ENCODE measurements at places on chromosomes 2 and 18.
A peak's percentile ranks its signal among the peaks of the same experiment; 100 is the strongest.

GRCh38 chr2:2823061-2823753 lies 492.1 kb upstream of the MYT1L start:
- peak; percentile 17 for DNase-seq

DNA sequence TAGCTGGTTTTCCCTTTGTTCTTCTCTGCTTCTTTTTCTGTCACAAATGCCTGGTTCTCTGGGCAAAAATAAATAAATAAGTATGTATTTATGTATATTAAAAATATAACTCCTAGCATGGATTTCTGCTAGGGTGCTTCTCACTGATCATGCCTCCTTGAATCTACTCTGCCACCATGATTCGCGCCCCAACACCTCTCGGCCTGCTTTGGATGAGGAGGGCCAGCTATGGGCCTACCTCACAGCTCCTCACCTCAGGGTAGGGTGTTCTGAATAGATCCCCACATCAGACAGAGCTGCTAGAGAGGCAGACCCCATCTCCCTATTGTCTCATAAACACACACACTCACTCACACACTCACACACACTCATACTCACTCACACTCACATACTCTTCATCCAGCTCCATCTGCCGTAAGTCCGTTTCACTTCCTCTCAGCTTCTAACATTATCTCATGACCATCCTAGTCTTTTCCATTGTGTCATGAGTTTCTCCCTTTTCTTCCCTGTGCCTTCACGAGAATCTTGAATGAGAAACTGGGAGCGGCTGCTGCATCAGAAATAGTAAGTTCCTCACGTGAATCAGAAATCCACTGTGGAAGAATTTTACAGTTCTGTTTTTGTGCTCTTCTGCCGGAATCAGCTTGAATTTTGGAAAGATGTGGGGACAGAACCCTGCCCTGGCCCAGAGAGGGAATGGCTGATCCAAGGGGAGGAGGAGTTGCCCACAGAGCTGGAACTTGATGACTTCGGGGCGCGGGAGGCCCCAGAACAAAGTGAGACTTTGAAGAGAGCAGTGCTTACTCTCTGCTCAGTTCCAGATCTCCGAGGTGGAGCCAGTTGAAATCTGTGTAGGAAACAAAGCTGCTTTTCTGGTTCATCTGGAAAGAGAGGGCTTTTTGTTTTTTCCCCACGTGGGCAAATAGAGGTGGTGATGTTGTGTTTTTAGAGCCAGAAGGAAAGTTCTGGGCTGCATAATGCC lies 20.9 kb downstream of the ANXA4 start:
- no peak for DNase-seq

GRCh38 chr2:86028766-86029381 lies 76.8 kb downstream of the POLR1A start:
- no peak for DNase-seq

- no peak for DNase-seq
Measured at GRCh38 chr2:167415068-167415467, 526.8 kb downstream of the XIRP2 start.

- DNase-seq, result no peak
Measured at GRCh38 chr2:40034198-40034597, 255.1 kb upstream of the THUMPD2 start.

- no peak for DNase-seq
Measured at GRCh38 chr2:190722061-190722759, 73.3 kb downstream of the NAB1 start.

GRCh38 chr2:70046534-70046933 lies 40.7 kb upstream of the PCBP1 start:
- no peak for DNase-seq

Measured in activated CD8-positive, alpha-beta memory T cell treated with anti-CD3 and anti-CD28 coated beads for 24 hours (primary cell).